ENCODE measurements at places on chromosomes 13 and 19. TPM values are rescaled to one million over a fixed set of nuclear protein-coding genes. Genes with fewer than 3 reads are reported as not detected.
A peak's percentile ranks its signal among the peaks of the same experiment; 100 is the strongest.

Gene ZNF497
- 3.2 TPM for total RNA-seq

Gene FGF9
- total RNA-seq: 0.42 TPM

- no peak for DNase-seq
Measured at GRCh38 chr19:28026636-28027035, 1186.3 kb downstream of the UQCRFS1 start.

DNA sequence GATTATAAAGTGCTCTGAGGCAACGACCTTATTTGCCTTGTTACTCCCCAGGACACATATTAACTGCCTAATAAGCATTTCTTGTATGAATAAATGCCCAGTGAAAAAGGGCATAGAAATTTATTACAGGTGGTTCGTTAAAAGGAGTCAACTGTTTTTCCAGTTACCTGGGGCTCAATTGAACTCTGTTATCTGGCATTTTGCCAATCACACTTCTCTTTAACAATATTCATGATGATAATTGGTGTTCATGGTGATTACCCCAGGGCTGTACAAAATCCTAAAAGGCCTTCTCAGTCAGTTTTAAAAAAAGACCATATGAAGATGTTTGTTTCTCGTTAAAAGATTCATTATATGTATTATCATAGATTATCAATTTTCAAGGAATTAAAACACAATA is 57.1 kb downstream of the KL start:
- no peak for DNase-seq

DNA sequence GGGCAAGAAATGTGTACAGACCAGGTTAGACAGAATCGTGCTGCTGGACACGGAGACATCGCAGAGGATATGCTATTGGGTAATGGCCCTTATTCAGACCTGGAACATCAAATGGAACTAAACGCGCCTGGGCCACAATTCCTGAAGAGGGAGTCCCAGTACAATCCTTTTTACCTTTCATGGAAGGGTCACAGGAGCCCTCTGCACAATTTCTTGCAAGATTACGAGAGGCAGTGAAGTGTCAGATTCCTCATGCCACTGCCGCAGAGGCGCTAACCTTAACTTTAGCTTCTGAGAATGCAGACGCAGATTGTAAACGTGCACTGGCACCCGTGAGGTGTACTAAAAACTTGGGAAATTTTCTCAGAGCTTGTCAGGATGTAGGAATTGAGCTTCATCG is 18.1 kb downstream of the CLEC4M start:
- DNase-seq: no peak

- DNase-seq: peak; percentile 61
Measured at GRCh38 chr13:111211789-111212516, 96.8 kb downstream of the ARHGEF7 start.

DNA sequence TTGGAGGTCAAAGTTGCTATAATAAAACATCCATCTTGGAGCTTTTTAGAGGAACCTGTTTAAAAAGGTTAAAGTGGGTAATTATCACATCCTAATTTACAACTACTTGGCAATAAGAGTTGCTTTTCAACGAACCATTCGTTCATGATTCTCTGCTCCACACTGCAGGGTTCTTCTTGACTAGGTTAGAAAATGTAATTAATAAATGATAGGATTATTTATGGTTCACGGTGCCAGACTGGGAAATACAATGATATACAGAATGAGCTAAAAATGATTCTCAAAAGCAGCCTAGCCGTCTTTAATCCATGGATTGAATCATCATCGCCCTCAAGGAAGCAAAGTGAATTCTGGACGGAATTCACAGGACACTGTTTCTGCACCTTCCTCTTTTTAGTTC is 291.2 kb downstream of the TEX29 start:
- no peak for DNase-seq

- DNase-seq: no peak
Measured at GRCh38 chr13:95247852-95248251, 53.4 kb downstream of the ABCC4 start.

DNA sequence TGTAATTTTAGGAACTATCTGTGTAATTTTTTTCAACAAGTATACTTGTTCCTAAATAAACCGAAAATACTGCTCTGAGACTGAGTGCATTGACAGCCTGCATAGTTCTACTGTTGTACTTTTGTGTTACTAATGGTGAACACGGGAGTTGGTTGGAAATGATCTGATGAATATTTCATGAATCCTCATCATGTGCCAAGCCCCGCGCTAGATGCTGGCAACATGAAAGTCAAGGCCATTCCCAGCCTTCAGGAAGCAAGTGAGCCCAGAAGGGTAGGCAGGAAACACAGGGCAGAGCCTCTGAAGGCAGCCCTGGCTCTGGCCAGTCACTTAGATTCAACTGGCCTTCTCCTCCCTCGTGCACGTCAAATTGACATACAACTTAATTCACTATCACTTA is 106.1 kb downstream of the ABCC4 start:
- no peak for DNase-seq

Gene ZNF446
- 7.4 TPM for total RNA-seq

GRCh38 chr19:35879770-35880317 is 11.5 kb downstream of the APLP1 start:
- DNase-seq: peak; percentile 96

Gene FPR2
- total RNA-seq: not detected

- peak; percentile 11 for DNase-seq
Measured at GRCh38 chr13:112024577-112024976, 42.4 kb upstream of the SOX1 start.

Gene LILRB1
- total RNA-seq: not detected

Gene OR4F17
- not detected for total RNA-seq

DNA sequence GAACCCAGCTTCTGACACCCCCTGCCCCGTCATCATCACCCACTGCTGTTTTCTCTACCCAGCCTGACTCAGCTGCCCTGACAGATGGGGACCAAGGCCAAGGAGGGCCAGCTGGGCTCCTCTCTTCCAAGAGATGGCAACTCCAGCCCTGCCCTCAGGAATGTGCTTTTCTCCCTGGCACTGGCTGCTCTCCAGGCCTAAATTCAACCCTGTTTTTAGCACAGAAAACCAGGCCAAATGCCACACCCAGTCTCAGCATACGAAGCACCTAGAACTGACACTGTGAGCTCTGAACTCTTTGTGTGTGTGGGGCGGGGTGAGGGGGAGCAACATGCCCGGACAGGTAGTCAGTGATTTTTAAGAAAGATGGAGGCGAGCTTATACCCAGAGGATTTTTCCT is 23.4 kb upstream of the IGFL1 start:
- DNase-seq: no peak

GRCh38 chr19:38583219-38583984 is 34.4 kb downstream of the MAP4K1 start:
- DNase-seq: no peak

DNA sequence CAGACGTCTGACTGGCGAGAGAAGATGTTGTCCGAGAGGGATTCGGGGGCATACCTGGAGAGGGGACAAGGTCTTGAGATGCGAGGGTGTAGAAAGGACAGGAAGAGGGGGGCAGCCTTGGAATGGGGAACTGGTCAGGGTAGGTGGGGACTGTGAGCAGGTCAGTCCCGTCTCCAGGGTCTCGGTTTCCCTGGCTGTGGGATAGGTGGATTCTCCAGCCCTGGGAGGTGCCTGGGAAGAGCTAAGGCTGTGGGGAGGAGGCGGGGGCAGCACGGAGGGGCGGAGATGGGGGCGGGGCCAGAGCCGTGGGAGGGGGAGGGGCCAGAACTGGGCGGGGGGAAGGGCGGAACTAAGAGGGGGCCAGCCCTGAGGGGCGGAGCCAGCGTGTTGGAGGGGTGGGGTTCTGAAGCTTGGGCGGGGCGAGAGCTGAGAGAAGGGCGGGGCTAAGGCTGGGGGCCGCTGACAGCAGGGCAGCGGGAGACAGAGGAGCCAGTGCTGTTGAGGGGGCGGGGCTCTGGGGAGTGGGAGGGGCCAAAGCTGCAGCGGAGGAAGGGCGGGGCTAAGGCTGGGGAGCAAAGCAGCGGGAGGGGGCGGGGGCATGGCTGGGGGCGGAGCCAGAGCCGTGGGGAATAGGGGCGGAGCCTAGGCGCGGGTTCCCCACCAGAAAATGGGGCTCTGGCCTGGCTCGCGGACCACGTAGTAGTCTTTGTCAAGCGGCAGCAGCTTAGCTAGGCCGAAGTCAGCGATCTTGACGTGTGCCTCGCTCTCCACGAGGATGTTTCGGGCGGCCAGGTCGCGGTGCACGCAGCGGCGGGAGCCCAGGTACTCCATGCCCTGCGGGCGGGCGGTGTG is 9.5 kb upstream of the INSL3 start:
- peak; percentile 100 for DNase-seq

- DNase-seq: no peak
Measured at GRCh38 chr13:75585153-75585552, 35.6 kb downstream of the UCHL3 start.

DNA sequence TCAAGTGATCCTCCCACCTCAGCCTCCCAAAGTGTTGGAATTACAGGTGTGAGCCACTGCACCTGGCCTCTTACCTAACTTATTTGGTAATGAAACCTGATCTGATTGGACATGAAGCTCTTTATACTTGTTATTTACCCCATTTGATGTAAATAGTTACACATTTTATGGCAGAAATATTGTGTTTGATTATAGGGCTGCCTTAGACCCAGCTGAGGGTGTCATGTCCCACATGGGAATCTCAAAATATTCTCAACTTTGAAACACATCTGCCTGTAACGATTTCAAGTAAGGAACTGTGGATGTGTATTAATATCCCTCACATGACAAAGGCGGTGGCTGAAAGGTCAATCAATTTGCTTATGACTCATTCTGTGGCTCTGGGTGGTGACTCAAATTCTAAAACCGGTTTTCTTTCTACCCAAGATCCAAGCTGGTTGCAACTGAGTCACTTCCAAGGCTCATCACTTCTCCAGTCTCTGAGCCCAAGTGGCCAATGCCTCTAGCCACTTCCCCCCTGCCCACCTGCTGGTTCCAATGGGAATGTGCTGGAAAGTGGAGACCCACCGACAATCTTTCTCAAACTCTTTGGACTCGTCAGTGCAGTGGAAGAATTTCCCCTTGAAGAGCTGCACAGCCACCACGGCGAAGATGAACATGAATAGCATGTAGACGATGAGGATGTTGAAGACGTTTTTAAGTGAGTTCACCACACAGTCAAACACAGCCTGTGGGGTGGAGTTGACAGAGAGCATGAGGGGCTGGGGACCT is 110.9 kb downstream of the IER2 start:
- DNase-seq: no peak

Gene HCST
- 2.4 TPM for total RNA-seq

DNA sequence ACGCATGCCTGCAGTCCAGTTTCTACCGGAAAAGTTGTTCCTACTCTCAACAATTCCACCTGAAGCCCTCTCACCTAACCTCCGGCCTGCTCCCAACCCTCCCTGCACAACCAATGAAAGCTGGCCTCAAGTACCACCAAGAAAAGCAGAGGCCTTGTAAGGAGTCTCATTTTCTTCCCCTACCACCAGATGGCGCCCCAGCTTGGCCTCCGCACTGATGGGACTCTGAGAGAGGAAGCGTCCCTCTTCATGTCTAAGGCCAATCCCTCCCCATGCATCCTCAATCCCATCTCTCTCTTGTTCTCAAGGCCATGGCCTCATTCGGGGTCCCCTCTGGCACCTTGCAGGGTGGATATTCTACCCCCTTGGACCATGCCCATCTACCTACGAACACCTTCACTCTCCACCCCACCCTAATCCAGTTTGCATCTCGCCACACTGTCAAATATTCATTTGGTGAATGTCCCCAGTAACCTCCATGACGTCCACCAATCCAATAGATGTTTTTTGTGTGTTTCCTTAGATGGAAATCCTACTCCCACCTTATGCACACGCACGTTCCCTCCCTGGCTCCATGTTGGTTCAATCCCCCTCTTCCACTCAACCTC is 412.8 kb downstream of the ZNF536 start:
- peak; percentile 84 for DNase-seq

DNA sequence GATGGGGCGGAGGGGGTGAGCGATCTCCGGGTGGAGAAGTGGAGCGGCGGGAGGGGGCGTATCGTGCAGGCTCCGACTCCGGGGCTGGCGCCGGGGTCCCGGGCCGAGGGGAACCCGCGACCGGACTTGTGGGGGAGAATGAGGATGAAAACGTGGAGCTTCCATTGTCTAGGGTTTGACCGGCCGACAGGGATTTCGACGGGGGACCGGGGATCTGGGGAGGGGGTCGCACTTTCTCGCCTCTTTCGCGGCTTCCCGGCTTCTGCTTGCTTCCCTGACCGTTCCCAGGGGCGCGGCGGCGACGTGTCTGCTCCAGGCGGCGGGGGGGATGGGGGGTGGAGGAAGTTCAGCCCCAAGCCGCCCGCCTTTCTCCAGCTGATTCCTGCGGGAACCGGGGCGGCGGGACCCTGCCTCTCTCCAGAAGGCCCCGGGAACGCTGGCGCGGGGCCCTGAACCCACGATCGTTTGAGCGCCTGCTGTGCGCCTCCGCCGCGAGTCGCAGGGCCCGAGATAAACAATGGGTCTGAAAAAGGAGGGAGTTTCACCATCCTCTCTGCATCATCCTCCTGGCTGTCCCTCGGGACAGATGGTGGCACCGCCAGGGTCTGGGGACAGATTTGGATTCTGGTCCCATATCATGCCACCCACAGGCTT is 790 bp downstream of the TPM4 start:
- DNase-seq: peak; percentile 85

DNA sequence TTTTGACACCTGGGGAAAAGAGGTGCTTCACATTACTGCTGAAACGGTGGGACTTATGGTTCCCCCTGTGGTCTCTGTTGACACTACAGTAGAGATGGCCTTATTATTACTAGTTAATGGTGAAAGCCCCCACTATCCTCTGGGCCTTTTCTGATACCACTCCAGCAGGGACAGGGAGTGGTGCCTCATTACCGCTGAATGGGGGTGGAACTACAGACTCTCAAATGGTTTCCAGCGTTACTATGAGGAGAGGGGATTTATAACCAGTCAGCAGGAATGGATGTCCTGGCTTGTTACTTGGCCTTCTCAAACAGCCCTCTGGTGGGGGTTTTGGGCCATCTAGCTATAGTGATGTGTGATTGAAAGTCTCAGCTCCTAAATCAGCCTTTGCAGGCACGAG is 96.7 kb upstream of the DIAPH3 start:
- peak; percentile 32 for DNase-seq

DNA sequence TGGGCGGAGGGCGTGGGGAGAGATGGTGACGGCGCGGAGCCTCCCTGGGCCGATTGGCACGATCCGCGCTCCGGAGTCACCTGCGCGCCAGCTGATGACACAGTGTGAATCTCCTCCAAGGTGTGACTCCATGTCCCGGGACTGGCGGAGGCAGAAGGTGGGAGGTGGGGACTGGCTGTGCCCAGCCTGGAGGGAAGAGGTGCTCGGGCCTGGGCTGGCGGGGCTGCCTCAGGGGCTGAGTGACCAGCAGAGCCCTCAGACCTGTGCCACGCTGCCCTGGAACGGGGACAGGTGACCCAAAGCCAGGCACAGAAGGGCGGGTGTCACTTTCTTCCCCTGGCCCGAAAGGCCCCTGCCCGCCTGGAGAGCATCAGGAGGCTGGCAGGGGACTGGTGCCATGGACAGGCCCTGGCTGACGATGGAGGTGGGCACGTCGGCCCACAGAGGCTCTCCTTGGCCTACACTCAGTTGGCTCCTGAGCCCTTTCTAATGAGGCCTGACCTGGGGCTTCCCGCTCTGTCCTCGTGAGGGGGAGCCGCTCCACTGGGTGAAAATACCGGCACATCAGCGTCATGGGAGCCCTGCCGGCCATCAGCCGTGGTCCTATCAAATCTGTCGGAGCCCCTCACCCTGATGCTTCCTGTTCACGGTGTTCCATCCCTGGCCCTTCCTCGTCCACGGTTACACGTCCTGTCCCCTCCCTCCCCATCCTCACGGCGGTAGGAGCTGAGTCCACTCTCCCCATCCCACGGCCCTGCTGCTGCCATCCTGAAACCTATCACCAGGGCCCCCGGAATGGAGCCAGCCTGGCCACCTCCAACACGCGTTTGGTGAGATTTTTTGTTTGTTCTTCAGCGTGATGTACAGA is 75.6 kb downstream of the SPACA7 start:
- DNase-seq: peak; percentile 63
